ENCODE measurements at places on chromosomes 5 and 9. TPM values are rescaled to one million over a fixed set of nuclear protein-coding genes. Genes with fewer than 3 reads are reported as not detected.

ADGRV1 gene
- total RNA-seq, result 0.47 TPM

FAM221B gene
- total RNA-seq, result not detected

OR1N1 gene
- not detected for total RNA-seq

LCN9 gene
- not detected for total RNA-seq

GABBR2 gene
- not detected for total RNA-seq

DNA sequence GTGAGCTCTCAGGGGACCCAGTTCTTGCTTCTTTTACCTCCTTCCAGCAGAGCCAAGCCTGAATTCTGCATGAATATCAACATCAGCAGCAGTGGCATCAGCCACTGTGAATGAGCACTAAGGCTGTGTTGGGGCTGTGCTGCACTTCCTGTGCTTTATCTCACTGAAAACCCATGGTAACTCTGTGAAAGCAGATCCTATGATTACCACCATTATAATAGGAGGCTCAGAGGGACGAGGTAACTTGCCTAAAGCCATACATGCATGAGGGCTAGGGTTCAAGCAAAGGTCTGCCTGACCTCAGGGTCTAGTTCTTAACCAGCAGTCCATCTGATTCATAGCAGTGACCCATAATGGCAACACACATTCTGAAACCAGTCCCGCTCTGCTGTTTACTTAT is 60.5 kb upstream of the RAPGEF1 start:
- no peak for DNase-seq

GRCh38 chr5:113194591-113194990 is 218.0 kb downstream of the DCP2 start:
- no peak for DNase-seq

GRCh38 chr9:99158629-99159028 is 53.7 kb downstream of the TGFBR1 start:
- no peak for DNase-seq

DNA sequence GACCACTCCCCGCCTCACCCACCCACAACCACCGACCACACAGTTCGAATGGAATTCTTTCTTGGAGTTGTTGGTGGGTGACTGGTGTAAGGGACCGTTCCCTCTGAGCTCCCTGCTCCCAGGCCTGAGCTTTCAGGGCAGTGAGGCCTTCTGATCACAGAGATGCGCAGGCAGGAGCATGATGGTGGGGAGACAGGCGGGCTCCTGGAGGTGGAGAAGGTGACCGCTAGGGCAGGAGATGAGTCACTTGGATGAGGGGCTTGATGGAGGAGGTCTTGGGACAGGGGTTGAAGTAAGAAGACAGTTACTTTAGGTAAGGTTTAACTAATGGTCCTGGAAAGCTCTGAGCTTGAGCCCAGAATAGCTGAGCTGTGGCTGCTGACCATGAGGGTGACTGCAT is 88.5 kb downstream of the HSPA4 start:
- DNase-seq, result no peak

DNA sequence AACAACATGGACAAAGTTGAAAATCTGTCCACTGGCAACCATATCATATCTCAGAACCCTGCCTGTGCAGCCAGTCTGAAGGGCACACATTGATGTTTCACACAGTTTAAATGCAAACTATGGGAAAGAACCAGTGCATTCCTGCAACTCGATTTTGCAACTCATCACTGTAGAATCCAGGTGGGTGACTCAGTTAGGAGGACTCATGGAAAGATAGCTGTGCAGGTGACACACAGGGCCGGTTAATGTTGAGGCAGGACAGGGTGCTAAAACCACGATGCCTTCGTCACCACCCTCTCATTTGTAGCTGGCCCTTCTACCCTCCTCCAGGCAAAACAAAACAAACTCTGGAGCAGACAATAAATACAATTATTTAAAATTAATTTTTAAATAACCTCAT is 62.8 kb downstream of the TLE1 start:
- DNase-seq, result peak; percentile 75

DNA sequence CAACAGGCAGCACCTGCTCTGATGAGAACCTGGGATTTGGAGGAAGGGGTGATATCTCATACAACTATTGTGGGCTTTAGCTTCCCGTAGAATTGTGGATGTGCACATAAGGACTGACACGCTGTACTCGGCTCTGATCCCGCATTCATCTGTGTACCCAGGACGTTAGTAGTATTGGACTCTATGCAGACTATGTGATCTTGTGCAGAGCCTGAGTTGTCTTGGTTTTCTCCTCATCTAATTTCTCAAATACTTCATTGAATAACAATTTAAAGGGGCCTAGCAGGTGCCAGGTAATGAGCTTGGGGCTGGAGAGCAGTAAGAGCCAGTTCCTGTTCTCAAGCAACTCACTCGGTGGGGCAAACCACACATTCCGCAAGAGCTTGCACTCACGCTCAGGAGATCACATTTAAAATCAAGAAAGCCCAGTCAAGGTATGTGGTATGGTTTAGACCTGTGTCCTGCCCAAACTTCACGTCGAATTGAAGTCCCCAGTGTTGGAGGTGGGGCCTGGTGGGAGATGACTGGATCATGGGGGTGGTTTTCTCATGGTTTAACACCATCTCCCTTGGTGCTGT is 14.8 kb downstream of the C5orf15 start:
- peak; percentile 32 for DNase-seq

- DNase-seq, result no peak
These were observed 57.7 kb upstream of the FRRS1L start for GRCh38 chr9:109224751-109225150.

DNA sequence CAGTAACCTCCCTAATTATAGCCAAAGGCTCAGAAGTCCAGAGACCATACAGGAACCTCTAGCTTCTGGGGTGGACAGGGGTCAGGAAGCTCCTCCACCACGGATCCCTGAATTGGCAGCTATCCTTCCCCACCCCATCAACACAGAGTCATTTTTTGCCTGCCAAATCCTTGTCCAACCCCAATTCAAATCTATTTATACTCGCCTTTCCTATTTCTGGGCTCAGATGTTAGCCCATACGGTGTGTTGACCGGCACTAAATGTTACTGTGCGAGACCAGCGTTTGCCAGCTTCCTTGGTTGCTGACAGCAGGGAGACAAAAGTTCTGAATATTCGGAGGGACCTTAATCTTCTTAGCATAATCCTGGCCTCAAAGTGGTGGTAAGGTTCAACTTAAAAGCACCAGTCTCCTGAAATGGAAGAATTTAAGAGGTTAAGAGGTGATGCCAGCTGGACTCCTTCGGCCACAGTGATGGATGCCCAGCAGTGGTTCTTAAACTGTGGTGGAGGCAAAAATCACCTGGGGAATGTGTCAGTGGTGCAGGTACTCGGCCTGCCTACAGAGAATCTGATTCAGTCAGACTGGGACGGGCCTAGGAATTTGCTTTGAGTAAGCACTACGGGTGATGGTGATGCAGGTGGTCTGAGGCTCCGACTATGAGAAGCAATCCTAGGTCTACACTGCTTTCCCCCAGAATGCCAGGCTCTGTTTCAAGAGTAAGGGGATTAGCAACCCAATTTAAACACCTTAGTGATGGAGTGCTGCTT is 204.8 kb upstream of the MEF2C start:
- no peak for DNase-seq

DNA sequence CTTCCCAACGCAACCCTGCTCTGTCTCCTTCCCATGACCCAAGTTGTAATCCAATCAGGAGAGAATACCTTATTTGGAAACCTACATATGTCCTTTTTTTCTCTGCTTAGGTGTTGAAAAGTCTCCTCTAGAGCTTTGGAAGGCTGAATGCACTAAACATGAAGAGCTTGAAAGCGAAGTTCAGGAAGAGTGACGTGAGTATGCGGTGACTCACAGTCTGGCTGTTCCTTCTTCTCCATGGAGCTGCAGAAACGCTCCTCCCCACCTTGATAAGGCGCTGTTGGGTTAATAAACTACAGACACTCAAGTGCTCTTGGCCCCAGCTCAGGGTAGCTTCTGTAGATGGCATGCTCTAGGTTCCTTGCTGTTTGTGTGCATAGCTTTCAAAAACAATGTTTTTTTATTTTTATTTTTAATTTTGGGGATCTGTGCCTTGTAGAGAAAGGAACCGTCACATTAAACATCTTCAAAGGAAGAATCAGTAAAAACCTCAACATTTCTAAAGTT is 30.7 kb downstream of the RAI14 start:
- peak; percentile 99 for DNase-seq

DNA sequence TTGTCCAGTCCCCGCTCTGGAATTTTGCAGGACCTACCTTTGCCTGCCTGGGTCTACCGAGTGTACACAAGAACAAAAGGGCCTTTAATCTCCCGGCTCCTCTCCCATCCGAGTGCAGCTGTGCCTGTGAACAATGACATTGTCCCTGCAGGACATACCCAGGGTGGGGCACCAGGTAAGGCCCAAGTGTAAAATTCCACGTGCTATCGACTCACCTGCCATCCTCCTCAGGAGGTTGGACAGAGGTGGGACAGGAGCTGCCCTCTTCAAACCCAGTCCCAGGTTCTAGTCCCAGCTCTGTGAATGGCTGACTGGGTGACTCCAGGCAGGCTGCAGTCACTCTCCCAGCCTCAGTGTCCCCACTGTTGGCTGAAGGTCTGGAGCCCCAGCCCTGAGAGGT is 159.6 kb upstream of the ALDH1B1 start:
- no peak for DNase-seq

DNA sequence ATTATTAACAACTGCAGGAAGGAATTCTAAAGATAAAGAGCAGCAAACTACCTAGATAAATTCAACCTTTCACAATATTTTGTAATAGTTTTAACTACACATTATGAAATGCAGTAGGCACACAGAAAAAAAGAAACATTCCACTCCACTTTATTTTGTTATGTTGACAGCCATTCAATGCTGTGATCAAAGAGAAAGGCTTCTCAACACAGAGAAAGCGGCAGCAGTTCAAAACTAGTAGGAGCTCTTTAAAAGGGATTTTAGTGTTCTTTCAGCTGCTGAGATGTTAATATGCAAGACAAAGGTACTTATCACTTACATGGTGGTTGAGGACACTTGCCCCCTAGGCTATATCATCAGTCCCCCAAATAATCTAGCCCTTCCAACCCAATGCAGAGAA is 11.6 kb downstream of the CEMIP2 start:
- no peak for DNase-seq

DNA sequence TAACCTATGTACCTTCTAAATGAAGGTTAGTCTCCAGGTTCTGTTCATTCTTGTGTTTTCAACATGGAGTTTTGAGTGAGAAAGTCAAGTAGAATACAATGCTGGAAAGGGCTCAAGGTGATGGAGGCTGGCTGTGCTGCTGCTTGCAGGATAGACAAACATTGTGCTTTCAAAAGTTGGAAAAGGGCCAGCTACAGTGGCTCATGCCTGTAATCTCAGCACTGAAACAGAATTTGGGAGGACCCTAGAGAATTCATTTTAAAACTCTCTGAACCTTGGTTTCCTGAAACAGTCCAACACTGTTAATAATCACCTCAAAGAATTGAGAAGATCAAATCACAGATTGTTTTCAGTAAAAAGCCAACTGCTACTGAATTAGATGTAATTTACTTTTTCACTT is 15.4 kb upstream of the IARS1 start:
- DNase-seq, result no peak

DNA sequence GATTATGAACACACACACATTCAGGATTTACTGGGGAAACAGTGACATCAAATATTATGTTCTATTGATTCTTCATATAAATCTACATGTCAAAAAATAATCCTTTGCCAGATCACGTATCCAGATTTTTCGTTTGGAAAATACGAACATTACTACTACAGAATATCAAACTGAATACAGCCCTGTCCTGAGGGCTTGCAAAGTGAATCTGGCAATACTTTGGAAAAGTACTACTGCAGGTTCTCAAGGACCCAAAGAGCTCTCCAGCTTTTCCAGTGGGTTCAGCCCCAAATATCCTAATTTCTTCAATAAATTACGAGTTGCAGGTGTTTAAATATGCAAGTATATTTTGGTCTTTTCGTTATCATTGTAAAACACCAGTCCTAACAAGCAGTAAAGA is 411 bp upstream of the NDUFS4 start:
- no peak for DNase-seq

- DNase-seq, result peak; percentile 11
These were observed 184.0 kb downstream of the SLF1 start for GRCh38 chr5:94802450-94802849.

DNA sequence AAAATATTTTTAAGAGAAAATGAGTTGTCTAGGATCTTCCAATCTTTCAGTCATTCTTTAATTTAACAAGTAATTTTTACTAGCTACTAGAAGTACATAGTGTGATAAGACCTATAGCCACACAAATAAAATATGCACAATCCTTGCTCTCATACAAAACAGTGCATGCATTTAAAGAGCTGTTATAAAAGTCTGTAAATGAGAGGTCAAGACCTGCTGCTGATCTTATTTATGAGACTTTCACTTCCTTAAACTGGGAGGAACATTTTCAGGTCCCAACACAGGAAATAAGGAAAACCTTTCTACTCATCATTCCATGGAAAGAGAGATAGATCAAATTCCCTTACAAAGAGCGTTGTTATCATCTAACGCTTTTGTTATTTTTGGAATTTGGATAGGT is 54.2 kb upstream of the PAM start:
- DNase-seq, result no peak

DNA sequence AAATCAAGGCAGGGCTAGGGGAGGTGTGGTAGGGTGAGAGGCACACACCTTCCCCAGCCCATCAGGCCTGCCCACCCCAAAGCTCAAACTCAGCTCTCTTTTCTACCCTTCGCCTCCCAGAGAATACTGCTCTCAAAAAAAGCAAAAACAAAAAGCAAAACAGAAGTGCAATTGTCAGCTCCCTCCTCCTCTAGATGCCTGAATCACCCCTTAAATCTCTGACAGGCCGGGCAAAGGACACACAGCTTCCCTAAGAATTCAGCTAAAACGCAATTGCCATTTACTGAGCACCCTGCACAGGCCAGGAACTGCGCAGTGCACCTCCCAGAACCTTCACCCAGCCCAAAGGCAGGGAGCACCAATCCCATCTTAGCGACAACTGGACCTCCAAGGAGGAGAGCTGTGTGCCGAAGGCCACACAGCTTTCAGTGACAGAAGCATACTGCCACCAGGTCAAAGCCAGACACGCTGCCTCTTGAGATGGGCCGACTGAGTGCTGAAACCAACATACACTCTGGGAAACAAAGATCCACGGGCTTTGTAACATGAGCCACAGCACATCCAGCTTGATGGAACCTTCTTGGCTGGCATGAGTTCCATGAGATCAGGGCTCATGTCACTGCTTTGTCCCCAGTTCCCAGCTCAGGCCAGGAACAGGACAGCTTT is 53.4 kb upstream of the STXBP1 start:
- no peak for DNase-seq
